SJSA1 (cell line): ENCODE measurements at places on chromosomes 1 and 21. TPM values are rescaled to one million over a fixed set of nuclear protein-coding genes. Genes with fewer than 3 reads are reported as not detected.

Gene REG4
- not detected in 2 replicates for total RNA-seq

Gene LEPR
- 5.0 and 8.5 TPM in 2 replicates for total RNA-seq

DNA sequence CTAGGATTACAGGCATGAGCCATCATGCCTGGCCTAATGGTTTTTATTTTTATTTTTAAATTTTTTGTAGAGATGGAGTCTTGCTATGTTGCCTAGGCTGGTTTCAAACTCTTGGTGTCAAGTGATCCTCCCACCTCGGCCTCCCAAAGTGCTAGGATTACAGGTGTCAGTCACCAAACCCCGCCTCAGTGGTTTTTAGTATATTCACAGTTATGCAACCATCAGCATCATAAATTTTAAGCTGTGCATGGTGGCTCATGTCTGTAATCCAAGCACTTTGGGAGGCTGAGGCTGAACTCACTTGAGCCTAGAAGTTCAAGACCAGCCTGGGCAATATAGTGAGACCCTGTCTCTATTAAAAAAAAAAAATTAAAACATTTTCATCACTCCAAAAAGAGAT is 28.6 kb downstream of the PIK3CD start:
- H3K4me1 ChIP-seq: peaks cover 5% of the 10 kb centered on the region; the same call in 1 of the 2 replicates
- H3K27me3 ChIP-seq: no peaks in the 10 kb centered on the region
- DNase-seq: no peak
- no peak overlapping the region for H3K4me3 ChIP-seq

DNA sequence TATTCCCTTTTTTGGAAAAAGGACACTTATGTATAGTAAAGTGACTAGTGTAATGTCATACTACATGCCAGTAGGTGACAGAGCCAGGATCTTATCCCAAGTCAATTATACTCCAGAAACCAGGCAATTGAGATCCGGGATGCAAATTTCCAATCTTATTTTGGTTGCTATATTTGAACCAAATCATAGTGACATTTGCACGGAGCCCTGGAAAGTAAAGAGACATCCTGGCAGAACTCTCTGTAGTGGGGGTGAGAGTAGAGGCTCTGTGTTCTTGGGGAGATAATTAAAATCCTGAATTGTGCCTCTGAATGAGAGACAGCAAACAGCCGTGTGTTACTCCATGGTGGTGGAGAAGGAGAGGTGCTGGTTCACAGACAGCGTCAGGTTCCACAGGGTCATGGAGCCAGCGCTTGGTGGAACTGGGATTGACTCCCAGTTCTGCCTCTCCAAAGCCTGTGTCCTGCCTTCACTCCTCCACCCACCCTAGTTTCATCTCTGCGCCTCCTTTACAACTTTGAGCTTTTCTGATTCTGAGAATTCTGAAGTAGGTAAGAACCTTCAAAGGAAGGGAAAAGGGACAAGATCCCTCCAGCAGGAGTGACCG is 432.3 kb downstream of the PTPRU start:
- H3K4me1 ChIP-seq: no peaks in the 10 kb centered on the region
- no peaks in the 10 kb centered on the region for H3K36me3 ChIP-seq
- no peak overlapping the region for H3K27ac ChIP-seq
- no peak overlapping the region for H3K4me3 ChIP-seq

Gene OR2M7
- not detected in 2 replicates for total RNA-seq

Gene VSIG8
- not detected in 2 replicates for total RNA-seq

DNA sequence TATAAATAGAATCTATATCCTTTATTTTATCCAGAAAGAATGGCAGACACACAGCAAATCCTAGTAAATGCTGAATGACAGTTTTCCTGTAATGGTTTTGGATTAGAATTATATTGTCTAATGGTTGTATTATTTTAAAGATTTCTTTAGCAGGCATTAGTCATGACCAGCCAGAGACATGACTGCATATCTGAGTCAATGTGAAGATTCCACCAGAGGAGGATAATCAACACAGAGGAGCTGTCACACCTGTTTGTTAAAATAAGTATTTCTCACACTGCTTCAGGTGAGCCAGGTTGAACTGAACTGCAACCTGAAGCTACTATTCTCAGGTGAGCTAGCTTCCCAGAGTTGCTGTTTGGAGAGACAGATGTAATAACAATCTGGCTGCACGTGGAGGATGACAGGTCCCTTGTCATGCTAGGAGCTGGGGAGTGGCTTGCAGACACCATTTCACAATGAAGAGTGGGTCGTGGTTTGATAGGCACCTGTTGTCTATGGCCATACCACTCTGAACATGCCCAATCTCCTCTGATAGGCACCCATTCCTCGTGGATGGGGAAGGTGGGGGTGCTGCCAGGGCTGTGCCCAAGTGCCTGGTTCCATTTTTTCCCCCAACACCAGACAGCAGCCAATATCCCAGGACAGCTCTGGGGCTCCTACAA is 94.3 kb downstream of the KCNJ6 start:
- H3K4me1 ChIP-seq: peaks cover 34% of the 10 kb centered on the region
- no peak overlapping the region for H3K27ac ChIP-seq
- H3K4me3 ChIP-seq: no peak overlapping the region
- H3K36me3 ChIP-seq: no peaks in the 10 kb centered on the region

- H3K27me3 ChIP-seq: no peaks in the 10 kb centered on the region
- peaks cover 41% of the 10 kb centered on the region for H3K4me1 ChIP-seq
- no peak overlapping the region for H3K4me3 ChIP-seq
- no peaks in the 10 kb centered on the region for H3K36me3 ChIP-seq
Observed at GRCh38 chr1:28159243-28159642, 17.2 kb downstream of the PTAFR start.

Gene CYP4A22
- total RNA-seq: not detected in 2 replicates

GRCh38 chr21:43865540-43866259 is 677 bp downstream of the AGPAT3 start:
- DNase-seq: no peak
- peak overlapping the region; percentile 95 for H3K4me3 ChIP-seq
- no peaks in the 10 kb centered on the region for H3K27me3 ChIP-seq

GRCh38 chr1:233244183-233244582 is 51.3 kb downstream of the PCNX2 start:
- no peaks in the 10 kb centered on the region for H3K27me3 ChIP-seq
- no peak overlapping the region for H3K4me3 ChIP-seq
- H3K4me1 ChIP-seq: peaks cover 8% of the 10 kb centered on the region; the same call in 1 of the 2 replicates

Gene SHISA4
- 31.9 and 43.4 TPM in 2 replicates for total RNA-seq

Gene MCM3AP
- 80.9 and 88.7 TPM in 2 replicates for total RNA-seq

GRCh38 chr1:117046781-117047180 is 13.3 kb upstream of the TTF2 start:
- no peaks in the 10 kb centered on the region for H3K36me3 ChIP-seq
- no peak overlapping the region for H3K4me3 ChIP-seq
- H3K4me1 ChIP-seq: no peaks in the 10 kb centered on the region

Gene IGSF3
- 3.5 and 5.8 TPM in 2 replicates for total RNA-seq

- peaks cover 13% of the 10 kb centered on the region for H3K4me1 ChIP-seq
- H3K27ac ChIP-seq: no peak overlapping the region
- DNase-seq: peak; percentile 78
- no peak overlapping the region for H3K4me3 ChIP-seq
- H3K36me3 ChIP-seq: no peaks in the 10 kb centered on the region
Observed at GRCh38 chr1:222798116-222798515, 16.7 kb upstream of the DISP1 start.

- H3K4me3 ChIP-seq: no peak overlapping the region
- no peak overlapping the region for H3K27ac ChIP-seq
- DNase-seq: no peak
- no peaks in the 10 kb centered on the region for H3K36me3 ChIP-seq
- no peaks in the 10 kb centered on the region for H3K27me3 ChIP-seq
Observed at GRCh38 chr1:197937892-197938291, 20.7 kb downstream of the LHX9 start.

DNA sequence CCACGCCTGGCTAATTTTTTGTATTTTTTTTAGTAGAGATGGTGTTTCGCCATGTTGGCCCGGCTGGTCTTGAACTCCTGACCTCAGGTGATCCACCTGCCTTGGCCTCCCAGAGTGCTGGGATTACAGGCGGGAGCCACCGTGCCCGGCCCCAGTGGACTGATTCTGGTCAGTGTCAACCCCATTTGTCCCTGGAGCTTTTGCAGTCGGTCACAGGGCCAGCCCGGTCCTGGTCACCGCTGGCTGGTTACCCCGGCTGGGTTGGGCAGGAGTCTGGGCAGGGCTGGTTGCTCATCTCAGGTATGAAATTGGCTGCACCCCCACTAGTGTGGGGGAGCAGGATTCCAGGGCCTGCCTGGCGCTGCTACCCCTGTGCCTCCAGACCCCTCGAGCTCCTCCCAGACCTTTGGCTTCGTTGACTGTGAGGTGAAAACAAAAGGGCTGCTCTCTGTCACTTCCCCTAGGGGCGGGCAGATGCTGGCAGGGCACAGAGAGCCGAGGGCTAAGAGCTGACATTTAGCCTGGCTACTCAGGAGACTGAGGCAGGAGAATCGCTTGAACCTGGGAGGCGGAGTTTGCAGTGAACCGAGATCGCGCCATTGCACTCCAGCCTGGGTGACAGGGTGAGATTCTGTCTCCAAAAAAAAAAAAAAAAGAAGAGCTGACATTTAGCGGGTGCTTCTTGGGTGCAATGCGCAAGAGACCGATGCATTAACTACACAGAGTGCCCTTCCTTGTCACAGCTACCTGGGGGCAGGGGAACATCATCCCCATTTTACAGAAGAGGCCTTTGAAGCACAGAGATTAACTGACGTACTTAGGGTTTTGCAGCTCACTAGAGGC is 10.6 kb downstream of the TNFRSF1B start:
- H3K27me3 ChIP-seq: no peaks in the 10 kb centered on the region
- H3K36me3 ChIP-seq: no peaks in the 10 kb centered on the region
- H3K27ac ChIP-seq: no peak overlapping the region

DNA sequence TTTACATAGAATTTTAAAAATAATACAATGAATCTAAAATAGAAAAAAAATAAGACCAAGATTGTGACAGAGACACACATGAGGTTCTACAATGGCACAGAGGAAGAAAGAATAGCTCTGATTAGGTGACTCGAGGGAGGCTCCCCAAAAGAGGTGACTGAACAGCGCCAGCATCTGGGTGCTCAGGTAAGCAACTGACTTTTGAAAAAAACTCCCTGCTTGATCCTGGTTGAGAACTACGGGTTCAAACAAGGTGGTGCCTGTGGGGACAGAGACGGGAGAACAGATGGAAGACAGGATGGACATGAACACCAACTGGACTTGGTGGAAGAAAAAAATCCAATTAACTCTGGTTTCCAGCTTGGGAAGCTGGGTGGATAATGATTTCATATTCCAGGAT is 22.5 kb downstream of the BATF3 start:
- H3K36me3 ChIP-seq: no peaks in the 10 kb centered on the region
- no peak for DNase-seq
- no peaks in the 10 kb centered on the region for H3K27me3 ChIP-seq
